ENCODE measurements at places on chromosomes 11 and 22.

- DNase-seq: peak; percentile 45
Measured at GRCh38 chr11:95138448-95138847, 48.8 kb downstream of the ENDOD1 start.

DNA sequence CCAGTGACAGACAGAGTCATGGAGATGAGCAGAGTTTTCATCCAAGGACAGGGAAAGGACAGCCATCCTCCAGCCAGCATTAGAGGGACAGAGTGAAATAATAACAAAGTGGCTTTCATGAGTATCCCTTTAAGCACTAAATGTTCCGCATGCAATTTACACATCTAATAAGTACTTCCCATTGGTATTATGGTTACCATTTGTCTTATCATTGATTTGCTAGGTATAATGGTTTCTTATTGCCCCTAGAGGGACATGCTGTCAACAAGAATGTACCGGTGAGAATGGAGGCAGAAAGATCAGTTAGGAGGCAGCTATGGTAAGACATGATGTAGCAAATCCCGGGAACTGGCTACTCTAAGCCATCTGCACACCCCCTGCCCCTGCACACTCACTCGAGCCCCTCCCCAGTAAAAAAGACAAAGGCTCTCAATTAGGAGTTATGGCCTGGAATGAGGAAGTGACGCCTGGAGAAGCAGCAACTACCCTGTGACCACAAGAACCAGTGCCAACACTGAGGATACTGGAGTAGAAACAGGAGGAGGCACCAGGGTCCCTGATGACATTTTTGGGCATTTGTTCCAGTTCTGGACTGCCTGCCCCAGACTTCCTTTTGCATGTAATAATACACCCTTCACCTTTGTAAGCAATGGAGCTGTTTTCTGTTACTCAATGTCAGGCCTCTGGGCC is 30.2 kb upstream of the HMGXB4 start:
- DNase-seq: no peak

- peak; percentile 52 for DNase-seq
Measured at GRCh38 chr11:102347462-102348370, 702 bp downstream of the BIRC2 start.

DNA sequence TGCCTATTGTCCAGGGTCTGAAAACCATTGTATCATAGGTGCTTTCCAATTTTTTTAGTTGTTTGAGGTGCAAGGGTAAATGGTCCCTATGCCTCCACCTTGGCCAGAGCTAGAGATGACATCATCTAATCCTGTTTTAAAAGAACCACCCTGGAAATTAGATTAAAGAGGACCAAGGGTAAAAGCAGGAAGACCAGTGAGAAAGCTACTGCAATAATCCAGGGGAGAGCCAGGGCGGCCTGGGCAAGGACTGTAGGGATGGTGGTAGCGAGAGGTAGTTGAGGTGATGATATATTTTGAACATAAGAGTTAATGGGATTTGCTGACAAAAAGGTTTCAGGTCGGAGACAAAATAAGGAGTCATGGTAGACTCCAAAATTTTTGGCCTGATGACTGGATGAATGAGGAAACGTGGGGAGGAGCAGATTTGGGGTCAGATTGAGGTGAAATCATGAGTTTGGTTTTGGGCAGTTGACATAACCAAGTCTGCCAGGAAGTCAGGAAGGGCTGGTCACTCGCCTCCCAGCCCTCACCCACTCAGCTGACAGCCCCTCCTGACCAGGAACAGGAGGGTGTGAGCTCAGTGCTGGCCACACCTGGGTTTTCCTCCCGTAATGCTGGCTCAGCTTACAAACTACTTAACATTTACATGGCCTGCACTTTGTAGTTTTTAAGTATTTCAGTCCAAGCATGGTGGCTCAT is 23.0 kb downstream of the SCN4B start:
- no peak for DNase-seq

DNA sequence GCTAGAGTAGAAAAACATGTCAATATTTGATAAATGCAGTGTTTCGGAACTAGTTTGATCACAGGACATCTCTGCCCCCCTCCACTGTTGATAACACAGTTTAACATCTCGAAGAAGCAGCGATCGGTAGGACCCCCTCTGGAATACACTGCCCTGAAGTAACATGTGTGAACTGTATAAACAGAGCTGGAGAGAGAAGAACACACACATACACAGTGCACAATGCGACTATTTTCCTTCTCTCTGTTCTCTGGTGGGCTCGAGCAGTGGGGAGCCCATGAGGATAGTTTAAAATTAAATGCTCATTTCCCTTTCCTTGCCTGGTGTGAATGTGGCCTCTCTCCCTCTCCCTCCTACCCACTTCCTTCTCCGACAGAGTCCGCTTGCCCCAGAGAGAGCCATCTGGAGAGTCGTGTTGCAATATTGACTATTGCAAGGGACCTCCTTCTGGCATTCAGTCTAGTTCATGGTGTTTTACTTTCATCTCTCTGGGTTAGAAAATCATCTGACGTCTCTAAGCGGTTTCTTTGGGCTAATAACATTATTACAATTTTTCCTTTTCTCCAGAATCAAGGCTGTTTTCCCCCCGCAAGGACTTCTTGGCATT is 51.6 kb upstream of the BARX2 start:
- peak; percentile 57 for DNase-seq

DNA sequence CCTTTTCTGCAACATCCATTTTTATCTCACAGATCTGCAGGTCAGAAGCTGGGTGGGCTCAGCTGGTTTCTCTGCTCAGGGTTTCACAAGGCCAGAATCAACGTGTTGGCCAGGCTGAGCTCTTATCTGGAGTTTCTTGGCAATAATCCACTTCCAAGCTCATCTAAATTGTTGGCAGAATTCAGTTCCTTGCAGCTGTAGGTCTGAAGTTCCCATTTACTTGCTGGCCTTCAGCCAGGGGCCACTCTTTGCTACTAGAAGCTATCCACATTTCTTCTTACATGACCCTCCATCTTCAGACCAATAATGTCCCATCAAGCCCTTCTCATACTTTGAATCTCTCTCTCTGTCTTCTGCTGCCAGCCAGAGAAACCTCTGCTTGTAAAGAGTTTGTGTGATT is 103.5 kb downstream of the WNT11 start:
- peak; percentile 70 for DNase-seq

GRCh38 chr11:116376054-116376453 is 396.7 kb downstream of the BUD13 start:
- no peak for DNase-seq

DNA sequence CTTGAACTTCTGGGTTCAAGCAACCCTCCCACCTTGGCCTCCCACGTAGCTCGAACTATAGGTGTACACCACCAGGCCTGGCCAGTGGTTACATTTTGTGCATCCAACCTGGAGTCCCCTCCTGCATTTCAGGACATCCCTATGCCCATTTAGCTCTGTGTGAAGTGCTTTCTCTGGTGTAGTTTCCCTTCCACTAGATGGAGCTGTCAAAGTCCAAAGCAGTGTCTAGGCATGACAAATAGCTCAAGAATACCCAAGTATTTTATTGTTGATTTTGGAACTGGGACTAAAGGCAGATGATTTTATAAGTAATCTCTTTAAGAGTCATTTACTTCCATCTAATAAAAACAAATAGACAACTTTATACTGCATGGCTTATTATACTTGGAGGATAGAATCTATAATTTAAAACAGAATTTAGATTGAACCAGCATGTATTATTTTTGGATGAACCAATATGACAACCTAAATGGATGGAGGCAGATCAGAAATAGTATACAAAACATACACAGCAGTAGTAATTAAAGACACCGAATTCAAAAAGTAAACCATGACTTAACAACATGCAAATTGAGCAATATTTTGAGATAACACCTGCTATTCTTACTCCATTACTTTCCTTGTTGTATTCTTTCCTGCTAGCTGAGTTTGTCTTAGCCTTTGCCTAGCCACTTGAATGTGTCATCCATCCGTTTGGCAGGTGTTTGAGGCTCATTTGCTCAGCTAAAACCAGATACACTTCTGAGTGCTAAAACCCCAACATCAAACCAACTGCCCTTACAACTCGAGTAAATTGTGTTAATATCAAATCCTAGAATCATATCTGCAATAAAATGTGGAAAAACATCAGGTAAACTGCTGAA is 37.7 kb downstream of the EIF4ENIF1 start:
- DNase-seq: peak; percentile 66

Measured in cardiac fibroblast (primary cell).